ENCODE measurements at places on chromosomes 3 and 15.

DNA sequence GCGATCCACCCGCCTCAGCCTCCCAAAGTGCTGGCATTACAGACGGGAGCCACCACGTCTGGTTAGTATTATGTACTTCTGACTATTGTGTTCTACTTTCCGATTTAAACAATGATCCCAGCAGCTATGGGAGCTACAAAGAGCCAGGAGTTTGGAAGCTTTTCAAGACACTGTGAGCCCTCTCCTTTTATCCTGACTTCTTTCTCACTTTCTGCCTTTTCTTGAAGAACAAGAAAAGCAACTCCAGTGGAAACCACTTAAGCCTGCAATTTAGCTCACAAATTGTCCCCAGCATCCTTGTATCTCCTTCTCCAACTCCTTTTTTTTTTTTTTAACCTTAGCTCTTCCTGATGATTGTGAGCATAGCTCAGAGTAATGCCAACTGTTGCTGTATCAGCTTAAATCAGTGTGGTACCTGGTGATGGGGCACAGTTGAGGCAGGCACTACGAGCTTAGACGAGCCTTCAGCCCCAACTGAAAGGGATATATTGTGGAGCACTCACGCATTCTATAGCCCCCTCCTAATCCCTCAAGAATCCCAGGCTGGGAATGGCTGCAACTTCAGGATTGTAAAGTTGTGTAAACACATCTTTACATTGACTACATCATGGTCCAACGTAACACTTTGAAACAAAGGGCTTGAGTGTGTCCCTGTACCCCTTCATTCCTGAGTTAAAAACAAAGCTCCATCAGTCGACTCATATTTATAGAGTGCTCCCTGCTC lies 677.0 kb downstream of the FHIT start:
- DNase-seq: no peak

GRCh38 chr3:10392244-10392643 lies 71.3 kb upstream of the SEC13 start:
- DNase-seq: no peak

DNA sequence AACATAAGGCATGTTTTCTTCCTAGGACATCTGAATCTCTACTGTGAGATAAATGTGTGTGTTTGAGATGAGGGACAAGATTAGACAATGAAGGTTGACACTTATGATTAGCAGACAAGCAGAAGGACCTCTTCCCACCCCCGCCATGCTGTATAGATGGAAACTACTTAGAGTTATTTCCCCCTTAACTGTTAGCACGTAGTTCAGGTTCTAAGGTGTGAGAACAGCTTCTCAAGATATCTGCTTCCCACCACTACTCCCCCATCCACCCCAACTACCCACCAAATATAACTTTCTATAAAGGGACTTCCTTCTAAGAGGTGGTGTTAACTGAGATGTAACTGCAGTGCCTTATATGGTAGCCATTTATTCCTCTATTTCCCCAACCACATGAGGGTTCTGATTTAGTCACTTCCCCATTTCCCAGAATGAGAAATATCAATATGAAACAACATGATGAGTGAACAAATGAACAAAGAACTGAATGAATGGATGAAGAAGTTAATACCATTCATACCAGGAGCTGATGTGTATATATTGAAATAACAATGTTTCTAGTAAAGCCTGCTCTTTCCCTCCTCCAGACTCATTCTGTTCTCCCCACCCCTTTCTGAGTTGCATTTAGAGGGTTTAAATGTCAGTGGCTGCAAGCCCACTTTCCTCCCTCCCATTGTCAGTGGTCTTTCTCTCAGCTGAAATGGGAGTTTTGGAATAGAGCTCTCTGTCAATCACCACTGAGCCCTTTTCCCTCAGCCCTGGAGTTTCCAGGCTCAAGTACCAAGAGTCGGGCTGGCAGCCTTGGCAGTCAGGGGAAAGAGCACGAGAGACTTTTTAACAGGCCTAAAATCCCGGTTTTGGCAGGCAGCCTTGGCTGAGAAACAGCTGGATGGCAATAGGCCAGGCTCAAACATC lies 7.7 kb upstream of the RFTN1 start:
- no peak for DNase-seq

- DNase-seq: no peak
Measured at GRCh38 chr15:90552162-90552928, 22.6 kb downstream of the CRTC3 start.

DNA sequence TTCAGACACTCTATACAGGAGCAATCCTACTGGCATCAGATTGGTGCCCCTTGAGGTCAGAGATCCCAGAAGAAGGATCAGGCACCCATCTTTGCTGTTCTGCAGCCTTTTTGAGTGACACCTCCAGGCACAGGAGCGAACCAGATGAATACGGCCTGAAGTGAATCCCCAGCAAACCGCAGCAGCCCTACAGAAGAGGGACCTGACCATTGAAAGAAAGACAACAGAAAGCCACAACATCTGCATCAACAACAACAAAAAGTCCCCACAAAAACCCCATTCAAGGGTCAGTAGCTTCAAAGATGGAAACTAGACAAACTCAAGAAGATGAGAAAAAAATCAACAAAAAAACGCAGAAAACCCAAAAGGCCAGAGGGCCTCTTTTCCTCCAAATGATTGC lies 130.4 kb downstream of the PPM1L start:
- DNase-seq: no peak

DNA sequence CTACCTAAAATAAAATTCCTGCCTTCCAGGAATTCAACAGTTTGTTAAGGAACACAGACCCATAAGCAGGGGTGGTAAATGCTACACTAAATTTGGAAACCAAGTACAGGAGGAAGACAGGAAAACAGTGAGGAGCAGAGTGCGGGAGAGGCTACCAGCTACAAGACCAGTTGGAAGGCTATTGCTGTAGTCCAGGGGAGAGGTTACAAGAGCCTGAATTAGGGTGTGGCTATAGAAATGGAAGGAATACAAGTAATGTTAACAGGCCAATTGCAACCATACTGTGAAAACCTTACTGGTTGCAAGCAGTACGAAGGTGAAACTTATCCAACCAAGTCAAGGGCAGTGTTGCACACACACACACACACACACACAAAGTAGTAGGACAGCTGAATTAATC lies 880 bp upstream of the ARMC8 start:
- no peak for DNase-seq

DNA sequence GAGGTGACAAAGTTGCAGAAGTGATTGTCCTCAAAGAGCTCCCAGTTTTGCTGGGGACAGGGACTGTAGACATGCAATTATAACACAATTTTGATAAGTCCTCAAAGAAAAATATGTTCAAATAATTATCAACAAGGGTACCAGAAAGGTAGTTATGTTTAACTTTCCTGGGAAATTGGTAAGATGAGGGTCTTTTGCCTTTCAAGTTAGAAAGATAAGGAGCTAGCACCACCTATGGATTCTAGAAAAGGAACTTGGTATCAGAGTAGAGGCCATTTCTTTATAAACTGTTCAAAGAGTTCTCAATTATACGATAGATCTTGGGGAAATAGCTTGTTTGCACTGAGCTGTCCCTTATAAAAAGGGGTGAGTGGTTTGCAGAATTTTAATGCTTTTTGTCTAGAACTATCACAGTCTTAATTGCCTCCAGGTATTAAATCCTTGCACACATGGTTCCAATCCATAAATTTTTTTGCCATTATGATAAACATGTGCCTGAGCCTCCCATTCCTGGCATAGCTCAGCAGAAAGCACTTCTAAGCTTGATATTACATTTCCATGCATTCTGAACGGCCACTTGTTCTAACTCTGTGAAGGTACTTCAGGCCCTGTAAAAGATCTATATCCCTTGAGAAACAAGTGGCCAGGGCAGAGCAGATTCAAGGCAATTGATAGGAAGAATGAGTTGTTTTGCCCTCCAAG lies 247.5 kb upstream of the LRIG1 start:
- DNase-seq: no peak

GRCh38 chr15:51864408-51865056 lies 35.1 kb downstream of the TMOD3 start:
- no peak for DNase-seq

- no peak for DNase-seq
Measured at GRCh38 chr15:97045666-97046421, 715.3 kb downstream of the NR2F2 start.

GRCh38 chr3:125646581-125646980 lies 51.3 kb upstream of the OSBPL11 start:
- DNase-seq: no peak

DNA sequence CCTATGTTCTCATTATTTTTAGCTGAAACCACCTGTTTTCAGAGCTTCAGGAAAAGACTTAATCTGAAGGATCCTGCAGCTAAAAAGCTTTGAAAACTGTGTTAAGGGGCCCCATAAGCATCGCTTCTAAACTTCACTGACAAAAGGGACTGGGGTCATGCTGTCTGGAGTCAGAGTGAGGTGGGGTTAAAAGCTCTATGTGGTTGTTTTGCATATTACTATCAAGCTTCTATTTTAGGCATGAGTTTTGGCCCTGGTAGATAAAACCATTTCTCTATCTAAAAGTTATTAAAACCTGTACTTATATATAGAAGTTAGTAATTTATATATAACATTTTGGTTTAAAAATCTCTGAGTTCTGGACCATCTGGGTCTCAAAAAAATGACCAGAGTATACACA lies 45.5 kb downstream of the GPR160 start:
- no peak for DNase-seq

DNA sequence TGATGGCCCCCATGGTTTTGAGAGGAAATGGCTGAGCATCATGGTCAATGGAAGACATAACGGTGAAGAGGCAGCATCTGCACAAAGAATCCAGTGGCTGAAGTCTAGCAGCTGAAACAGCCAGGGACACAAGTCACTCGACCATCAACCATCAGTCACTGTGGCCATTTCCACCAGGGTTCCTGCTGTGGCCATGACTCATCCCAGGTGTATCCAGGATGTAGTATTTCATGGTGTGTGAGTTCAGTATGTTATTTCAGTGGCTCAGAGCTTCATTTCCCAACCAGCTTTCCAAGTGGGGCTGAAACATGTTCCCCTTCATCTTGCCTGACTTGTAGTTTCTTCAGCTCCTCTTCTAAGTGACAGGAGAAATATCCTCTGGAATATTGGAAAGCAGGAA lies 47.8 kb upstream of the WNT5A start:
- no peak for DNase-seq

- DNase-seq: no peak
Measured at GRCh38 chr15:59256482-59256881, 49.8 kb downstream of the LDHAL6B start.

DNA sequence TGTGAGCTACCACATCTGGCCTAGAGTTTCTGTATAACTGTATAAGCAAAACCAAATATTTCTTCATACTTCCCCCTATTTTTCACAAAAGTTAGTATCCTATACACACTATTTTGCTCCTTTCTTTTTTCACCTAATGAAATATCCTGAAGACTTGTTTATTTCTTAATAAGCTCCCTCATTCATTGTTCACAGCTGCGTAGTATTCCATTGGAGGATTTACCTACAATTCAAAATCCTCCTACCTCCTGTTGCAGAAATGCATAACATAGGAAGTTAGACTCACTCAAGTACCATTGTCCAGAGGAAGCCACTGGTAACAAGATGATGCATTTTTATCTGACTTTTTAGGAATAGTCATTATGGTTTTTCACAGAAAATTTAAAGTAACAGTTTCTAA lies 29.6 kb upstream of the TBC1D21 start:
- DNase-seq: no peak

DNA sequence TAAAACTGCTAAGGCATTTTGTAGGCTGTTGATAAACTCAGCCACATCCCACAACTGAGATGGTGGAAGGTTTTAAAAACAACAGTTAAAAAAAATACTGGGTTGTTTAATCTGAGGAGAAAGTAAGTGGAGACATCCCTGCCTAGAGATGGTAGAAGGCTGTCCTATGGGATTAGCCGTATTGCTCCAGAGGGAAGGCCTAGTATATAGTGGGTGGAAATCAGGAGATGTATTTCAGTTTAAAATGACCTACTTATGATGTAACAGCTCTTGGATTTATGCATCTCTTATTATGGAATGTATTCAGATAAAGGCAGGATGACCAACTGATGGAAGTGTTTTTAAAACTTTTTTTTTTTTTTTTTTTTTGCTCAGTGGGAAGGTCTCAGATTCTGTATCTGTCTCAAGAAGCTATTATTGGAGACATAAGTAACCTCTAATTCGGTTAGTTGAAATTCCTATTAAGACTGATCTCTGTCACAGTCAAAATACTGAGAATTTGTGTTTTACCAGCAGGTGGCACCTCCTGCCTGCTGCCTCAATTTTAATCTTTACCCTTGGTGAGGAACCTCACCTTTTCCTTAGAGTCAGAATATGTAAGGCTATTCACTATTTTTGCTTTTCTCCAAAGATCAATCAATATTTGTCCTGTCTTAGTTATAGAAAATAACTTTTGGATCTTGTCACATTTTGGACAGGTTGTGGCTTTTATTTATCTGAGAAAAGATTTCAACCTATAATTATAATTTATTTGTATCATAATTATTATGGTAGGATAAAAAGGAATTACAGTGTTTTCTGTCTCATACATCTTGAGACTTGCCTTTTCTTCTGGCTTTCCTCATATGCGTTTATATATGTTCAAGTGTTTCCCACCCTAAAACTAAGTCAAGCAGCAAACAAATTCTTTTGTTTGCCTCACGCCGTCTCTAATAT lies 63.0 kb downstream of the VPS8 start:
- no peak for DNase-seq

- DNase-seq: no peak
Measured at GRCh38 chr3:98702166-98702565, 61.0 kb upstream of the ST3GAL6 start.

- DNase-seq: no peak
Measured at GRCh38 chr3:38662544-38662943, 13.1 kb upstream of the SCN5A start.

DNA sequence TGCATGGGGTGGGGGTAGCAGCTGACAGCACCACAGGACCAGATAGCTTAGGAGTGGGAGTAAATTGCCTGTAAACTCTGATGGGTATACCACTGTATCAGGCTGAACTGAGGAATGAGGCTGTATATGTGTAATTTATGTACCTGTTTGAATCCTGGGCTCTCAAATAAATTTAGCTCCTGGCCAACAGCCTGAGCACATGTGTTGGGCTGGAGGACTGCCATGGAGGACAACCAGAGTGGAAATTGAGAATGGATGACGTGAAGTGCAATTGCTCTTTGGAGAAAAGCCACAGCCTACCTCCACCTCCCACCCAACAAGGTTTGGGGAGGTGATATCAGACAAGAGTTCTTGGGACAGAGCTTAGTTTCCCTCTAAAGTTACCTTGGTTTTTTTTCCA lies 328.6 kb upstream of the PROK2 start:
- DNase-seq: no peak

DNA sequence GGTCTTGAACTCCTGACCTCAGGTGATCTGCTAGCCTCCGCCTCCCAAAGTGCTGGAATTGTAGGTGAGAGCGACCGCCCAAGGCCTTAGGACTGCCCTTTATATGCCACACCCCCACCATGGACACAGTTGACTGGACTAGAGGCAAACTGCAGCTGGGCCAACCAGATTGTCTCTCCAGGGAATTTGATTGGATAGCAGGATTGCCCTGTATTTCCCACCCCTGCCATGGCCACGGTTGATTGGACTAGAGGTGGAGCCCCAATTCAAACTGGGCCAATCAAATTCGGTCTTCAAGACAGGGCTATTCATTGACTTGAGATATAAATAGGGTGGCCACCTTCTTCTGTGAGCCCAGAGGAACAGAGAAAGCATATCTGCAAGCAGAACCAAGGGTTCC lies 6.9 kb upstream of the CLPX start:
- DNase-seq: no peak

- DNase-seq: no peak
Measured at GRCh38 chr3:101857301-101857741, 8.0 kb downstream of the NFKBIZ start.
